Stimulated activated naive CD4-positive, alpha-beta T cell (primary cell): ENCODE measurements at places on chromosomes 13 and 19.
A peak's percentile ranks its signal among the peaks of the same experiment; 100 is the strongest.

DNA sequence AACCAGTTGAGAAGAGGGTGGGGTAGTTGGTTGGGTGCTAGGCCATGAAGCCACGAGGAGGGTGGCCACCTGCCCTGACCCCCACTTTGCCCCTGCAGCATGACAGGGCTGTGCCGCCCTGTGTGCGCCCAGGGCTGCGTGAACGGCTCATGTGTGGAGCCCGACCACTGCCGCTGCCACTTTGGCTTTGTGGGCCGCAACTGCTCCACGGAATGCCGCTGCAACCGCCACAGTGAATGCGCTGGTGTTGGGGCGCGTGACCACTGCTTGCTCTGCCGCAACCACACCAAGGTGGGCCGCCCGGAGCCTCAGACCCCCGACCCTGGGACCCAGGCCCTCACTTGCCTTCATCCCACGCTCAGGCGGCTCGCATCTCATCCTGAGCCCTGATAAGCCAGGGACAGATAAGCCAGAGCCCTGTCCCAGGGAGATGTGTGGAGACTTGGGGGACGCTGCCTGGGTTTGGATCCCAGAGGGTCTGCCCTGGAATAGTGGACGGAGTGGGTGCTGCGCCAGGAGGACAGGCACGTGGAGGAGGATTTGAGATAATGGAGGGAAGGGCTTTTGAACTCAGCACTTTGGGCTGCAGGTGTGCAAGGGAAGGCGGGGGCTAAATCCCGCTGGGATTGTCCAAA lies 20.5 kb downstream of the CNFN start:
- no peak for DNase-seq

GRCh38 chr13:21233086-21233485 lies 56.6 kb downstream of the MRPL57 start:
- DNase-seq = no peak

GRCh38 chr13:110506859-110507566 lies 54.5 kb downstream of the RAB20 start:
- DNase-seq = no peak

- DNase-seq = no peak
Measured at GRCh38 chr19:32322541-32322940, 22.9 kb upstream of the ZNF507 start.

GRCh38 chr13:104854007-104854406 lies 1681.5 kb downstream of the EFNB2 start:
- no peak for DNase-seq

GRCh38 chr13:99967869-99968520 lies 3.6 kb downstream of the ZIC5 start:
- no peak for DNase-seq

DNA sequence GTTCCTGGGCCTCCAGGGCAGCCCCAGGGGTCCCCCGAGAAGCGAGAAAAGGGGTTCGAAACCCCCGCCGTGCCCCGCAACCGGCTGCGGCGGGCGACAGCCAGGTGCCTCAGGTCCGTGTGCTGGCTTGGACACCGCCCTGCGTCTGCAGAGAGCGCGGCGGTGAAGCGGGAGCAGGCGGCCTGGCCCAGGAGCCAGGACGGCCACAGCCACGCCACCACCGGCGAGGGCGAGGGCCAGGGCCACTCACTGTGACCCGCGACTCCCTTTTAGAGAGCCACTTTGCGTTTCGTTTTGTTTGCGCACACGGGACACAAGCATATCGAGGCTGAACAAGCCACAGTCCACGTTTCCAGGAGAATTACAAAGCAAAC lies 110.4 kb downstream of the CRYL1 start:
- no peak for DNase-seq

- no peak for DNase-seq
Measured at GRCh38 chr13:108962654-108963053, 333.2 kb downstream of the MYO16 start.

- no peak for DNase-seq
Measured at GRCh38 chr19:56270676-56271075, 1.9 kb upstream of the EDDM13 start.

GRCh38 chr13:46655377-46656180 lies 102.6 kb downstream of the LRCH1 start:
- DNase-seq = no peak

DNA sequence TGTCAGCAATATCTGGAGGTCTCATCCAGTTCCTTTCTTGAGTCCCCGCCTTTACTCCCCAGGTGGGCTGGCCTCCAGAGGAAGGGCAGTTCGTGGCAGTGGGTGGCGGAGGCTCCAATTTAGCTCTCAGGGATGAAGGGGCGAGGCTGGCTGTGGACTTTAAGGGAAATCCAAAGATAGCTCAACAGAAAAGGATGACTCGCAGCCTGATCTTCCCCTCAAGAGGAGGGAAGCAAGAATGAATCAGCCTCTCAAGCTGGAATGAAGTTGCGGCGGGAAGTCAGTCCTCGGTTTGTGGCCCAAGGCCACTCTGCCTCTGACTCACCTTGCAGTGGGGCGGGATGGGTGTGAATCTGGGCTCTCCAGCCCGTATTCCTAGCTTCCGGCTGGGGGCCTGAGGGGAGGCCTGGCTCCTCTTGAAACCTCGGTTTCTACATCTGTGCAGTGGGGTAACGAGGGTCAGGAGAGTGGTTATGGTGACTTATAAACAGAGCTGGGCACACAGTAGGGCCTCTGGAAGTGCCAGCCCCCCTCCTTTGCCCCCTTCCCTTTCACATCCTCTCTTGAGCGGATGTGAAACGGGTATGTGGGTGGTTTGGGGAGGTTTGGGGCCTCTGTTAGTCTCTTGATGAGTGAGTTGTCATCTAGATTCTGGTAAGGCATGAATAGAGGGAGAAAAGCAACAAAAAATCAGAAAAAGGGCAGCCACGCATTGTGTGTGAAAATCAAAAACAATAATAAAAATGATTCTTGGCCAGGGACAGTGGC lies 10.5 kb upstream of the SMG9 start:
- DNase-seq = peak; percentile 19

DNA sequence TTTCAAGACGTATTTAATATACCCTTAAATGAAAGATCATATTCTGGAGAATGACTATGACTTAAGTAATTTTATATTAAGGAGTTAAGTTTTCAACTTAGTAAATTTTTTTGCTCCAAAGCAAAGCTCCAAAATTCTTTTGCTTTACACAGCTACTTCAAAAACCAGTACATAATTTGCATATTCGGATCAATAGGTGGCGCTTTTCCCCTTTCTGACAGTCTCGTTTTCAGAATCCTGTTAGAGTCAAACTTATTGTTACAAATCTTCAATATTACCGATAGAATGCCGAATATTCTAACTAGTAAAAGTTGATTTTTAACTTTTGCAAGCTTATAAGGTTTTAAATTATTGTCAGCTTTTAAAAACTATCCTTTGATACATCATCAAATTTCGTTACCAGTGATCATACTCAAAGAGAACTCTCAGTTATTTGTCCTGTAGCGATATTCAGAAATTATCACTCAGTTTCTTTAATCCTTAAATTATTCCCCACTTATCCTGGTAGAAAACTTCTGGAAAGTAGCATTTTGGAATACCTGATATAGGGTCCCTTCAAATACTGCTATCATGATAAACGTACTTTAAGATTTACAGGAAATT lies 852.7 kb upstream of the KLHL1 start:
- DNase-seq = no peak

DNA sequence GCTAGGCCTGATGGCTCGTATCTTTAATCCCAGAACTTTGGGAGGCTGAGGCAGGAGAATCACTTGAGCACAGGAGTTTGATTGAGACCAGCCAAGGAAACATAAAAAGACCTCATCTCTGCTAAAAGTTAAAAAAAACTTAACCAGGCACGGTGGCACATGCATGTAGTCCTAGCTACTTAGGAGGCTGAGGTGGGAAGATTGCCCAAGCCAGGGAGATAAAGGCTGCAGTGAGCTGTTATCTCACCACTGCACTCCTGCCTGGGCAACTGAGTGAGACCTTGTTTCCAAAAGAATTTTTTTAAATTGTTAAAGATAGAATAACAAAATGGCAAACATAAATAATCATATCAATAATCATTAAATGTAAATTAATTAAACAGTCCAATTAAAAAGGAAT lies 365.8 kb downstream of the MTUS2 start:
- no peak for DNase-seq

DNA sequence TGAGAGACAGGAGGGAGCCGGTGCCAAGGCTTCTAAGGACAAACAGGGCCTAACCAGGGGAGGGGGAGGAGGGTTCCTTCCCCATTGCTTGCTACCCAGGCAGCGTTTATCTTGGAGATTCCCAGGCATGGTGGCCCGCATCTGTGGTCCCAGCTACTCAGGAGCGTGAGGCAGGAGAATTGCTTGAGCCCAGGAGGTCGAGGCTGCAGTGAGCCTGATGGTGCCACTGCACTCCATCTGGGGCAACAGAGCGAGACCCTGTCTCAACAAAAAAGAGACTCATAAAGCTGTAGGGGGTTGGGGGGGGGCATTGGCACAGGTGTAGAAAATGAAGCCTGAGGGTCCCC lies 11.4 kb downstream of the TIMM13 start:
- no peak for DNase-seq

DNA sequence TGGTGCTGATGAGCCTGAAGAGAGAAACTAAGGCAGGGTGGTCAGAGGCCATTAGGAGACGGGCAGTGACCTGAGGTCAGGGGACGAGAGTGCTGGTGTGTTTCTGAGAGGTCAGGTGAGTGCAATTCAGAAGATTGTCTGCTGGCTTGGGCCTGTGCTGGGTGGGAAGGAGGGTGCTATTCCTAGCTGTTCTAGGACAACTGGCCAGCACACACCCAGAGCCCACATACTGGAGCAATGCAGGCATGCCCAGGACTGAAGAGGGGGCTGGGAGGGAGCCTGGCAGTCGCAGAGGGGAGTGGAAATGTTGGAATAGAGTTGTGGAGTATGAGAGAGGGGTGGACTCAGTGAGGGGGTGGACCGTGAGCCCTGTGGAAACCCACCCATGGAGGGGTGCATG lies 16.5 kb downstream of the ARHGEF7 start:
- no peak for DNase-seq

DNA sequence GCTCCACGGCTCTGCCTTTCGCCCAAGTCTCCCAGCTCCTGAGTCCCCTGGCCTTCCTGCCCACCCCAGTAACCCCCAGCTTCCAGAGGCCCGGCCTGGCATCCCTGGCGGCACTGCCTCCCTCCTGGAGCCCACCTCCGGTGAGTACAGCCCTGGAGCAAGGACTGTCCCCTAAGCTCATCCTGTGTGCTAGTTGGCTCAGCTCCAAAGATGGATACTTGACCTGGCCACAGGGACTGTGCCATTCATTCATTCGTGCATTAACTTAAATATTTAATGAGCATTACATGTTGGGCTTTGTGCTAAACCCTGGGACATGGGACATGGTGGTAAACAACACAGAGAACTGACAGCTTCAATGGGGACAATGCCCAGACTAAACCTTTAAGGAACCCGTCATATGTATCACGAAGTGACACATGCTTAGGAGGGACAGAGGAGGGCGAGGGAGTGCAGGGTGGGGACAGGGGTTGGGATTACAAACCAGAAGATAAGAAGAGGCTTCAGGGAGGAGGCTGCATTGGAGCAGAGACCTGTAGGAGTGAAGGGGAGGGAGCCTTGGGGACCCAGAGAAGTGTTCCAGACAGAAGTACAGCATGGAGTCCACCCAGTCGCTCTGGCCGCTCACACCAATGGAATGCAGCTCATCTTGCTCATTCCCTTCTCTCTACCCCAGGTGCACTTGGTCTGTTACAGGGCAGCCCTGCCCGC lies 6.9 kb upstream of the OVOL3 start:
- DNase-seq = no peak

DNA sequence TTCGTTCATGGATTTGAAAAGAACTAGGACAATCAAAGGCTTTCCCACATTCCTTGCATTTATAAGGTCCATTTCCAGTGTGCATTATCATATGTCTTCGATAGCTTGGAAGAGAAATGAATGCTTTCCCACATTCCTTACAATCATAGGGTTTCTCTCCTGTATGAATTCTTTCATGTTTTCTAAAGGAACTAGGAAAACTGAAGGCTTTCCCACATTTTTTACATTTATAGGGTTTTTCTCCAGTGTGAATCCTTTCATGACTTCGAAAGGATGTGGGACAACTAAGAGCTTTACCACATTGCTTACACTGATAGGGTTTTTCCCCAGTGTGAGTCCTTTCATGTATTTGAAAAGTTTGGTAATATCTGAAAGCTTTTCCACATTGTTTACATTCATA lies 19.8 kb downstream of the ZNF709 start:
- no peak for DNase-seq

- no peak for DNase-seq
Measured at GRCh38 chr19:34257559-34257924, 3.2 kb downstream of the GARRE1 start.

DNA sequence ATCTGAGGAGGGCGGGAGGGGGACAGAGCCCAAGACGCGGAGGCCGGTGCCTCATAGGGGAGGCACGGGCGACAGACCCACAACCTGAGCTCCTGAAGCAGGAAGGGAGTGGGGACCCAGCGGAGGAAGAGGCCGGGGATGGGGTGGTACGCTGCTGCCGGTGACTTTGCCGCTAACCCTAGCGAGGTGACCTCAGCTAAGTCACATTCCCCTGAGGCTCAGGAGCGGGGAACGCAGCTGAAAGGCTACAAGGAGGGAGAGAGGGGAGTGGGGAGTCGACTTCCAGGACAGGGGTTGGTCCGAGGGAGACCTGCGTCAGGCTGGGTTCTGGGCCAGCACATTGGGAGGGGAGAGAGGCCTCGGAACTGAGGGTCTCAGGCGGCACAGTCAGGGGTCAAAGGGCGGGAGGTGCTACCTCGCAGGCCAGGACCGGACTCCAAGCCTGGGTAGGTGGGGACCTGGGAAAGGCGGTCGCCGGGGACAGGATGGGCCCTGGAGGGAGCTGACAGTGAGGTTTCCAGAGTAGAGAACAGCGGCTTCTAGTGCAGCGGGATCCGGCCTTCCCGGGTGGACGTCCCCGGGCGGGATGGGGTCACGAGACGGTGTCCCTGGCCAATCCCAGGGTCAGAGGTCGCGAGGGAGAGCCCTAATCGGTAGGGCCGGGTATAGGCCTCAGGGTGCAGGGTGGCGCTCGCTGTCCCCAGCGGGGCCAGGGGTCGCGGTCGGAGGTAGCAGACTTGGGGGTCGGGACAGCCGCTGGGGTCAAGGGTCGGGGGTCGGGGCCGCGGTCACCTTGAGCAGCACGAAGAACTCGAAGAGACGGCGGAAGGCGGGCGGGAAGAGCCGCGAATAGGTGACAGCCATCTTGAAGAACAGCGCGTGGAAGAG lies 699 bp downstream of the TMEM259 start:
- DNase-seq = no peak

DNA sequence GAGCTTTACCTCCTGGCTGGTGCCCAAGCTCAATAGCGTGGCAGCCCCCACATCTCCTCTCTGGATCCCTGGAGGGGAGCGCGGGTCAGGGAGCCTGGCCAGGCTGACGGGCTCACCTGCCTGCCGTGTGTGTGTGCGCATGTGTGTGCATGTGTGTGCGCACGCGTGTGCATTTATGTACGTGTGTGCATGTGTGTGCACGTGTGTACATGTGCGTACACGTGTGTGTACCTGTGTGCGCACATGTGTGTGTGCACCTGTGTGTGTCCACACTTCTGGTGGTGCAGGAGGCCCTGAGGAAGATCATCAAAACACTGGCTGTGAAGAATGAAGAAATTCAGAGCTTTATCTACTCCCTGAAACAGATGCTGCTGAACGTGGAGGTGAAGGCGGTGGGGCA lies 1.3 kb downstream of the FSD1 start:
- DNase-seq = no peak
